Fibroblast of villous mesenchyme (primary cell): ENCODE measurements at places on chromosomes 6 and 20. TPM values are rescaled to one million over a fixed set of nuclear protein-coding genes. Genes with fewer than 3 reads are reported as not detected.

DNA sequence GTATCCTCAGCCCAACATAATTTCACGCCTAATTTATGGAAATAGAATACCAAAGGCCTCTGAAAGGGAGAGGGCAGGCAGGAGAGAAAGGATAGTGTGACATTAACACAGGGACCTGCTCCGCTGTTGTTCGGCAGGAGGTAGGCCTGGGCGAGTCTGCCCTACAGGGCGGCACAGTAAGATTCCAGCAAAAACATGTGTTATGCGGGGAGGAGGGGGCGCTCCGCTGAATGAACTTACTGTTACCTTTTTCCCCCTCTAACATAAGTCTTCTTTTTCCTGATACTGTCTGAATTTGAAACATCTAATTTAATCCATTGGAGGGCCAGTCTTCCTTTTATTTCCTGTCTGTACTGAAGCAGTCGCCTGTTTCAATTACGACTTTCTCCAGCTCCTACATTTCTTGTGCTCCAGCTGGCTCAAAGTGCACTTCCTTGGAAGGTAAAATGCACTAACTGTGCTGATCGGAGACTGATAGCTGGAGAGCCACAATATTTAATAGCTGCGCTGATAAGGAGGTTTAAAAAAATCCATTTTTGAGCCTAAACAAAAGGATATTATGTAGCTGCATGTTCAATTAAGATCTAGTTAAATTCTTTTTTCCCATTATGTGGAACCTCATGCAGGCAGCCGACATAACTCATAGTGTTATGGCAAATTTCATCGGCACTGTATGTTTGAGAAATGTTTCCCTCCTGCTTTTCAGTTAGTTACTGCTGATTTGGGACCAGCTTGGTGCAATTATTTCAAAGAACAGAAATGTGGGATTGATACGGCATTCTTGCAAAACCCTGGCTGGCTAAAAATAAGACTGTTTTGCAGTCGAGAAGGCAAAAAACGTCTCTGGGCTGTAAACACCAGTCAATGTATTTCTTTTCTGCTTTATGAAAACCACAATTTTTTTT lies 193.0 kb downstream of the FOXC1 start:
- no peak for DNase-seq

DNA sequence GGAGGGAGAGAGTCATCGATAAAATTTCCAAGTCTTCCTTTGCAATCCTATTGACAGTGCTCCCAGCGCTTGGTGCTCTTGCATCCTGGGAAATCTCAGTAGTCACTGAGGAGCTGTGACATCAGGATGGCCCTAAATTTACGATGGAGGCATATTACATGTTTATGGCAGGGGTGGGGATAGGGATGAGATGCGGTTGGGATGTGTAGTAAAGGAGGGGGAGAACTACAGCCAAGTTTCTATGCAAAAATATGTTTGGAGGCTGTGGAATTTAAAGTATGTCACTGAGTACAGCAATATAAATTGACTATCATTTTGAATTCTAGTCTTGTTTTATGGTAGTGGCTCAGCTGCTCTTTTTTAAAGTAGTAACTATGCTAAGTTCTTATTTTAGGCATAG lies 544.9 kb downstream of the PKHD1 start:
- no peak for DNase-seq

DNA sequence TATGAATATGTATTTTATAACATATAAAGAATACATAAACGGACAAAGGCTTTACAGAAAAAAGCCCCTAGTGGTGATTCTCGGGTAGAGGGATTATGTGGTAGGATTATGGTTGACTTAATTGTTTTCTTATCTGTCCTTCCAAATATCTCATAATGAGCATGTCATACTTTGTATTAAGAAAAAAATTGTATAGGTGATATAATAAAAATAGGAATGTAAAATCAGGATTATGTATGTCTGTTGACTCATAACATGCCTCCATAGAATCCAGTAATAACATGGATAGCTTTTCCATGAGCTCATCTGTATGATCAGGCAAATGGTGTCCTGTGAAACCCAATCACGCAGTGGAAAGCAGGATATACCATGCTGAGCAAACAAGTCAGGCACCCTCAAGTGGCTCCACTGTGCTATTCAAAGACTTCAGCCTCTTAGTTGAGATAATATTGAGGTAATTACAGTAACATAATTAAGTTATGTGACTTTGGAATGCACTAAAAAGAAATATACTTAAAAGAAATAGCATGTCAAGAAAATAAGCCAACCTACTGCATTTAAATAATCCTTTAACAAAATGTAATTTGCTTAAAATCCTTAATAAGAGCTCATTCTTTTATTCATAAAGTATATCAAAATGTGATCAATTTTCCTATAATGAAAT lies 39.6 kb upstream of the PRELID3B start:
- no peak for DNase-seq

DNA sequence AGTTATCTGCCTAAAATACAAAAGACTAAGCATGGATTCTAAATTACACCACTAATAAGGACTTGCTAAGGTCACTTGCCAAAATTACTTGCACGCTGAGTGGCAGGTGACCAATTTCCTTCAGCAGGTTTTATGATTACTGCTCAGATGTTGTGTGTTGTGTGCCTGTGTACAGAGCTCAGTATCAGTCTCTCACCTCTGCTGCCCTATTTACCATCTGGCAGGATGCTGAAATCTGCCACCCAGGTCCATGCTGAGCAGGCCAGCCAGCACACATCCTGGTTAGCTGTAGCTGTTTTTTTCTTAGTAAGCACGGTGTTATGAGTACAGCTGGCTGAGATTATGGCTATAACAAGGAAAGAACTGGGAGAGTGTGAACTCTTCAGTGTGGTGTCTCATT lies 34.0 kb downstream of the ELOVL4 start:
- no peak for DNase-seq

GRCh38 chr6:168293636-168294530 lies 25.7 kb downstream of the DACT2 start:
- no peak for DNase-seq

DNA sequence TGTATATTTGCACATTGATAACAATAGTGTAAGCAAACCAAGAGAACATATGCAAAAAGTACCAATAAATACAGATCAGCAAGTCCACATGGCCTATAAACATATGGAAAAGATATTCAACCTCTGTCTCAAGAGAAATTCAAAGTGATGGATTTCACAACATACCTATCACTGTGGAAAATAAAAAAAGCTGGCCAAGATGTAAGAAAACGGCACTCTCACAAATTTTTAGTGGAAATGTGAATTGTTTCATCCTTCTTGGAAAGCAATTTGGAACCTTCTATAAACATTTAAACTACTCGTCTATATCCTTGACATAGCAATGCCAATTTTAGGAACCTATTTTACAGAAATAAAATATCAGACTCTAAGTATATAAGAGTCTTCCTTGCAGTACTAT lies 559.8 kb downstream of the QKI start:
- no peak for DNase-seq

- peak; percentile 86 for DNase-seq
Measured at GRCh38 chr6:153131037-153131981, at the start of gene RGS17. Gene RGS17 (minus strand): TSS chr6:153131282. CDS start chr6:153044018, 87,264 bp downstream.

DNA sequence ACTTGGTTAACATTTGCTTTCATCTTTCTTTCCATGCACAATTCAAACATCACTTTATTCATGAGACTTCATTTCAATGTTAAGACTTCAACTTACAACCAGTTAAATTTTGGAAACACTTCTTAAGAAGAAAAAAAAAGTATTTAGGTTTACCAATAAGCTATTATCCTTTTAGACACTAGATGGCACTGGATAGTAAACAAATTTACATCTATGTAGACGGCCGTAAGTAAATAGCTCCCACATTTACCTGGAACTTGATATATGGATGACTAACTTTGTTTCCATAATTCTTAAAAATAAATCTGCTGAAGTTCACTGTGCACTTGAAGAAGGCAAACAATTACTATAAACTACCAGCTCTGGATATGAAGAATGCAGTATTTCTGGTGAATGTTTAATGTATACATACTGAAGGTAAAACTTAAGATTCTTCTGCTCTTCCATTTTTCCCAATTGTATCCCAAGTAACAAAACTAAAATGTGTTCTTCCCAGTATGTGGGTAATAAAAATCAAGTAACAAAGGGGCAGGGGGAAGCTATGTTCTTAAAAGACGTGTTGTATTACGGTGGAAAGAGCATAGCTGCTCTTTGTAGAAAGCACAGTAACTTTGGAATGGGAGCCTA lies 130.6 kb upstream of the C6orf118 start:
- DNase-seq, result peak; percentile 74

The ECT2L gene
- not detected in 2 replicates for total RNA-seq

The FAM184A gene
- under 0.01 TPM in 2 replicates for total RNA-seq

The VGLL2 gene
- not detected in 2 replicates for total RNA-seq

The ANGPT4 gene
- not detected in 2 replicates for total RNA-seq
